Central memory CD8-positive, alpha-beta T cell (primary cell): ENCODE measurements at places on chromosomes 3 and 15.
A peak's percentile ranks its signal among the peaks of the same experiment; 100 is the strongest.

DNA sequence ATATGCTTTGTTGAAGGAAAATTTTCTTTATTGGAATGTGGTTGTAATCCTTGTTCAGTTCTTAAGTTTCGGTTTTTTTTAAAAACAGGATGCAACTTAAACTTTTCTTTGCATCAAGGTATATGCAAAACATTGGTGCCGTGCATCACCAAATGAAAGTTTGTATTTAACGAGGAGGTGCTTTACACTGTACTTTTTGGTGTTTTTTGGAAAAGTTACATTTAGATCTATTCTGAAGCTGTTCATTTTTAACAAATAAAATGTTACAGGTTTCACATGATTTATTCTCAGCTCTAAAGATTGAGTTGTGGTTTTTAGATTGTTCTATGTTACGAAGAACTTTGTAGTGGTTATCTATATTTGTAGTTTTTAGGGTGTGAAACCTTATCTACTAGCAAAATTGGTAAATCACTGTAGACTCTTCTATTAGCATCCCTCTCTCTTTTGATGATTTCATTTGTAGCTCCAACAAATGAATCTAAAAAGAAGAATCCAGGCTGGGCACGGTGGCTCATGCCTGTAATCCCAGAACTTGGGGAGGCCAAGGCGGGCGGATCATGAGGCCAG, 7.0 kb upstream of the LRCH3 start:
- no peak for DNase-seq

DNA sequence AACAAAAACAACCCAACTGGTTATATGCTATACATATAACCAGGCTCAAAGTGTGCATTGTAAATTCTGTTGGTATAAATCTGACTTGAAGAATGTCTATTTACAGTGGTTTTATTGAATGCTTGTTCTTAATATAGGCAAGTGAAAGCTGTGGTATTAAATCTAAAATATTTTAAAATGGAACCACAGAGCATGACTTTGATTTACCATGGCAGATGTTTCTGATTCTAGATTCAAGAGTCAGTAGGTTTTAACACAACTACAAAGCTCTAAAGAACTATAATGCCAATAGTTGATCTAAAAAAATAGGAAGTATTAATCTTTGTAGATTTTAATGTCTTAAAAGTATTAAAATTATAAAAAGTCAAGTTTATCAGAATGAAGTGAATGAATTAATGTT, 141.9 kb upstream of the PLSCR5 start:
- no peak for DNase-seq

GRCh38 chr3:4850211-4850927, 128.9 kb upstream of the BHLHE40 start:
- no peak for DNase-seq

DNA sequence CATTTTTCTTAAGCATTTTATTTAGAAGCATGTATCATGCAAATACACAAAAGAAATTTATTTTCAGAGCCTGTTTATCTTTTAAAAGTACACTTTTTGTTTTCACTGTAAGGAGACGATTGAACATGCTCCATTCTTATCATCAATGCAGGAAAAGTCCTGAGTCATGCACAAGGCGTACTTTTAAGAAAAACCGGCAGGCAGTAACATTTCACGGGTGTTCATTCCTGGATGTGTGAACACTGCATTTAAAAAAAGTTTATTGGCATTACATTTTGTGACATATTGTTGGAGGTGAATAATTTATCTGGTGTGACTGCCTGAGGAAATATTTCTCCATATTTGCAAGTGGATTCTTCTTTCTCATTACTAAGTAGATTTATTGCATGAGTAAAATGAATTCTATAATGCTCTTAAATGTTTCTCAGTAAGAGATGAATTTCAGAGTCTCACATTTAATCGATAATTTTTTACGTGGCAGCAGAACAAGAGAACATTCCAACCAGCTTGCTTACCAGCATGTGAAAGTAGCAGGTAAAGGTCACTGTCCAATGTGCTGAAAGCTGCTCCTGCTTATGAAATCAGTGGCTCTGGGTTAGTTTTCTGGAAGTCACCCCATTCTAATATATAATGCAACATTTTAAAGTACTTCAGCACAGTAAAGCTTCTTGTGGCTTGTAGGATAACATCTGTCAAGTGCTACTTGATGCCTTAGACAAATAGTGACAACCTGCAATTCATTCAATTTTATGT, 87.0 kb downstream of the SV2B start:
- DNase-seq: no peak

GRCh38 chr3:117193390-117193789, 483.8 kb downstream of the TUSC7 start:
- DNase-seq: no peak

GRCh38 chr3:62708638-62709373, 166.4 kb downstream of the CADPS start:
- DNase-seq: no peak

DNA sequence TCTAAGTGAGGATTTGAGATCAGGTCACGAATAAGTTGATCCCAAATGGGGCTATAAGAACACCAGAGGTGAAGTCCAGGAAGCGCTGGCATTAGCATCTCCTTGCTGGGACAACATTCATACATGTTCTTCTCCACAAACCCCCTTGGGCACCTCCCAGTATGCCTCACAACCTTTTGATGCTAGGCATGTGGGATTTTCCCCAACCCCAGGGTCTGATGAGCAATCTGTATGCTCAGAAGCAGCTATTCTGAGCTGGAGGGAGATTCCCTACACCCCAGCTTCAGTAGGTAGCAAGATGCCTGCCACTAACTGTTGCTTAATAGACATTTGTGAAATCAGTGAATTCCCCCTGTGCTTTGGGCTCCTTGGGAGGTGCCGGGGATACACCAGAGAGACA, 32.2 kb downstream of the SLC6A11 start:
- no peak for DNase-seq

- no peak for DNase-seq
Measured at GRCh38 chr3:151675858-151676615, 57.7 kb upstream of the AADACL2 start.

DNA sequence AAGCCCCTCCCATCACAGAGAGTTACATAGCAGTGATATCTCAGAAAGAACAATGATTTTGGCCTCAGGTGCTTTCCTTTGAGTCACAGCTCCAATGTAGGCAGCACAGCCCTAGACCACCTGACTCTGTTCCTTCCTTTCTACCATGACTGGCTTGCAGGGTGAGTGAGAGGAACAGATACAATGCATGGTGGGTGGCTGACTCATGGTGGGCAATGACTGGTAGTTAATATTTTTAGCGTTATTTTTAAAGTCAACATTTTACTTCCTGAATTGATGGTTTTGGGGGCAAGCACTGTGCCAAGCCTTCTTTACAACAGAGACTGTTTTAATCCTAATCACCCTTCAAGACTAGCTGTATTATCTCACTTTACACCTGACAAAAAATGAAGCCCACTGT, 32.8 kb upstream of the ST3GAL6 start:
- no peak for DNase-seq

- DNase-seq: no peak
Measured at GRCh38 chr3:140395134-140396075, 282.5 kb upstream of the TRIM42 start.

DNA sequence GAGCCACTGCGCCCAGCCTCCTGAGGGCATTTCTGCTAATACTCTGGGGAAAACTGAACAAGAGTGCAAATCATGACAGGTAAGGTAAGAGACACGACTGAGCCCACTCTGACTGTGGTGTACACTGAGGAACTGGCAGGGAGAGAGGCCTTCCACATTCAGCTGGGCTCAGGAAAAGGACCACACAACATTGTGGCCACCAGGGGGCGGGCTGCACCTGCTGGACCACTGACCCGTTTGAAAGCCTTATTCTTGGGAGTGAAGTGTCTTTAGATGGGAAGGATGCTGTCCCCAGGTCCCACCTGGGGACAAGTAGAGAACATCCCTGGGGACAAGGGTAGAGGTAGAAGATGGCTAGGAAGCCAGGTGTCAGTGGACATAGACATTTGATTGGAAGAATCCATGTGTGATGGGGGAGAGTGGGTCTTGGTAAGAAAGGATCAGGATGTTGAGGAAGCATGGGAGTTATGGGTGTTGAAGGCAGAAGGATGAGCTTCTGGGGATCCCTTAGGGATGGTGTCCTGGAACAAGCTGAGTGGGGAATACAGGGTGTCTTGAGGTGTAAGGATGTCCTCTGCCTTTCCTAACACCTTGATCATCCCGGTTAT, 6.2 kb upstream of the CTDSPL start:
- peak; percentile 57 for DNase-seq

- no peak for DNase-seq
Measured at GRCh38 chr3:109242187-109242523, 74.2 kb downstream of the DPPA2 start.

GRCh38 chr3:65761446-65762234, 277.1 kb downstream of the MAGI1 start:
- DNase-seq: no peak

GRCh38 chr15:97521381-97522285, 438.9 kb upstream of the ARRDC4 start:
- no peak for DNase-seq

GRCh38 chr3:78048698-78049097, 1008.8 kb downstream of the ROBO2 start:
- DNase-seq: no peak

GRCh38 chr15:51299187-51300015, 39.0 kb downstream of the CYP19A1 start:
- DNase-seq: no peak

DNA sequence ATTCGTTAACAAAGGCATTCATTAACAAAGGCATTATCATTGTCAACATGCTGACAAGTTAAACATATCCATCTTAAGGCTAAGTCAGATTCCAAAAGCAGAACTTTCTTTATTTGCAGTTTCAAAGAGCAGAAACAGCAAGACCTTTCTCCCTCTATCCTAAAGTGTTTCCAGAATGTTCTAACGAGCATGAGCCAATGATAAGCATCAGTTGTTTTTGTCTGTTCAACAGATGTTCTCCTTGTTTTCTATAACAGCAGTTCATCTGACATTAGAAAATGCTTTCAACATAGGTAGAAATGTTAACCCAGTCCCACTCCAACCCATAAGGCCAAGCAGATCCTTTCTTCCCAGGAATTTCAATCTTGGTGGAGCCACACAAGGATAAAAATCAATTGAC, 77.6 kb upstream of the POMGNT2 start:
- DNase-seq: no peak

- no peak for DNase-seq
Measured at GRCh38 chr3:47227678-47228077, 54.9 kb downstream of the KIF9 start.

DNA sequence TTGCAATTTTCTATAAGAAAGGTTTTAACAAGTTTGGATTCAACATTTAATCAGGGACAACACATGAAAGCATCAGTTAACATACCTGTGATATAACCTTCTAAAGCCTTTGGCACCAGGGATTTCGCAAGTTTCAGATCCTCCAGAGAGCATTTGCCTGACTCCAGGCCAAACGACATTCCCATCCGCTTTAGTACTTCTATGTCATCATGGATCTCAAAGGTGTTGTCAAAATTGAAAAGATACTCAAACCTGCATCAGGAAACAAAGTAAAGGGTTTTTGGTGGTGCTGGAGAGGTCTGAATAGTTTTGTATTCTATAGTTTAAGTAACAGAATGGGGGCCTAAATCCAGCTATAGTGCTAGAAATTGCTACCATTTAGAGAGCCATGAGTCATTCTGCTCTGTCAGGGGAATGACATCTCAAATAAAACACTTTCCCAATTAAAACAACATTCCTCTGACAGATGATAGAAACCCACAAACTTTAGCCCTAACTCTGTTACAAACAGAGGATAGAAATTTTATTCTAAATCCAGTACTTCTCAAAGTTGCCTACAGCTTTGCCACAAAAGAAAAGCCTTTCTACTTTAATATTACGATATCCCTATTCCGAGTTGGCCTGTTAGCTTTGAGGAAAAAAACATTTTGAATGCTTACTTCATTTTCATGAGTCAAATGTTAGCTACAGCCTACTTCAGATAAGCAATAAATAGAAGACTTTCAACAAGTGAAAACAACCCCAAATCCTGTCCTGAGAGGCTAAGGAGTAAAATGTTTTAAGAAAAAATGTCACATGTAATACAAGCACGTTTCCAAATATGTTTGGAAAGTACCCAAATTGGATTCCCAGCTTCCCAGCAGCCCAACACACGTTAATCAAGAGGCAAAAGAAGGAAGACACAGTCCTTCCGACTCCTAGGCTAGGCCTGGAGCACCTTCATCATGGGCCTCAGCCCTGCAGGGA, 83.4 kb downstream of the ATP1B3 start:
- no peak for DNase-seq

- DNase-seq: no peak
Measured at GRCh38 chr3:63912768-63913588, 795 bp upstream of the SCAANT1 start.

GRCh38 chr3:120348065-120348990, 826 bp downstream of the LRRC58 start:
- peak; percentile 45 for DNase-seq

- no peak for DNase-seq
Measured at GRCh38 chr3:7503431-7503830, 642.5 kb downstream of the GRM7 start.

DNA sequence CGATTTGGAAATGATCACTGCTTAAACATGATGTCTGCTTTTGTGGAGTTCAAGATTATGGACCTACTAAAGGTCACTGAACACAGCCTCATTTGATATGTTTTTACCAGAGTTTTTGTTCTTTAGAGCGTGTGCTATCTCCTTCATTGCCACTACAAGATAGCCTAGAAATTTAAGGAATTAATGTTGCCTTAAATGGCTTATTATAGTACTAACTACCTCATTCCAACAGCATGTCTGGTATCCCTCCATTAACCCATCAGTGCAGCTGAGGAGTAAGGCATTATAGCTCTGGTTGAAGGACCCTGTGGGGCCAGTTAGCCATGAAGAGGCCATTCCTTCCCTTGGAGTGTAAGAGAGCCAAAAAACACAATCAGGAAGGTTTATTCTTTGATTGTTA, 2.3 kb upstream of the FAM43A start:
- DNase-seq: no peak

DNA sequence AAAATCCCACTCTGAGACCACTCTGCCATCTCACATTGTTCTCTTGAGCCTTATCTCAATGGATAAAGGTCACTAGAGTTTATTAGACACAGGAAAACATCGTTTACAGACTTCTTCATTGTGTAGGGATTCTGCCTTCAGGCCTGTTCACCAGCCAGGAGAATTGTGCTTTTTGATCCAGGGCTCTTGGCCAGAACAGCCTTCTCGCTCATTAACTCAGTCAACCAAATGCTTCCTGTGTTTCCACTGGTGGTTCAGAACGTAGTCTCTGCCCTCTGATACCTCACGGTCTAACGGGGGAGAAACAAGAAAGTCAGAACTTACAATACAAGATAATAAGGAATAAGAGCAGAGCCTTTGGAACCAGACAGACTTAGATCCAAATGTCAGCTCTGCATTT, 54.2 kb upstream of the TSEN2 start:
- DNase-seq: no peak

GRCh38 chr3:155766206-155766605, 21.3 kb upstream of the PLCH1 start:
- no peak for DNase-seq

GRCh38 chr3:15065550-15066007, 464 bp upstream of the MRPS25 start:
- DNase-seq: no peak

- DNase-seq: no peak
Measured at GRCh38 chr3:165389653-165390052, 193.5 kb upstream of the SLITRK3 start.
